ENCODE measurements at places on chromosomes 6 and 20. TPM values are rescaled to one million over a fixed set of nuclear protein-coding genes. Genes with fewer than 3 reads are reported as not detected.

FLRT3 gene
- not detected for polyA plus RNA-seq

DNA sequence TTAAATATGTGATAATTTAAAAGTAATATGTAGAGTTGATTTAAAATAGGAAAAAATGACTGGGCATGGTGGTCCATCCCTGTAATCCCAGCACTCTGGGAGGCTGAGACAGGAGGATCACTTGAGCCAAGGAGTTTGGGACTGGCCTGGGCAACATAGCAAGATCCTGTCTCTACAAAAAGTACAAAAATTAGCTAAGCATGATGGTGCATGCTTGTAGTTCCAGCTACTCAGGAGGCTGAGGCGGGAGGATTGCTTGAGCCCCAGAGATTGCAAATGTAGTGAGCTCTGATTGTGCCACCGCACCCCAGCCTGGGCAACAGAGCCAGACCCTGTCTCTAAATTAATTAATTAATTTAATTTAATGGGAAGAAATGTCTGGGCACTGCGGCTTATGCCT, 44.2 kb upstream of the CDYL start:
- no peak for DNase-seq
- peaks cover 9% of the 10 kb centered on the region for H3K27me3 ChIP-seq
- no peaks in the 10 kb centered on the region for H3K36me3 ChIP-seq
- H3K27ac ChIP-seq, result no peak overlapping the region
- H3K4me3 ChIP-seq, result no peak overlapping the region

GRCh38 chr6:33380272-33380981, 11.2 kb upstream of the KIFC1 start:
- H3K4me1 ChIP-seq, result peaks cover 2% of the 10 kb centered on the region
- no peak overlapping the region for H3K27ac ChIP-seq
- no peaks in the 10 kb centered on the region for H3K36me3 ChIP-seq
- no peak for DNase-seq
- H3K27me3 ChIP-seq, result no peaks in the 10 kb centered on the region

- DNase-seq, result no peak
- H3K27ac ChIP-seq, result no peak overlapping the region
- peaks cover 40% of the 10 kb centered on the region for H3K27me3 ChIP-seq
- H3K36me3 ChIP-seq, result peaks cover 8% of the 10 kb centered on the region
- peaks cover 1% of the 10 kb centered on the region for H3K4me1 ChIP-seq
Observed at GRCh38 chr20:22586645-22587310, 2.4 kb upstream of the FOXA2 start.

GRCh38 chr20:32661820-32662528, 11.8 kb downstream of the C20orf203 start:
- no peaks in the 10 kb centered on the region for H3K27me3 ChIP-seq
- H3K4me1 ChIP-seq, result peaks cover 3% of the 10 kb centered on the region
- no peaks in the 10 kb centered on the region for H3K36me3 ChIP-seq
- H3K27ac ChIP-seq, result no peak overlapping the region
- no peak for DNase-seq

NCOA7 gene
- polyA plus RNA-seq, result 16.5 TPM

DNA sequence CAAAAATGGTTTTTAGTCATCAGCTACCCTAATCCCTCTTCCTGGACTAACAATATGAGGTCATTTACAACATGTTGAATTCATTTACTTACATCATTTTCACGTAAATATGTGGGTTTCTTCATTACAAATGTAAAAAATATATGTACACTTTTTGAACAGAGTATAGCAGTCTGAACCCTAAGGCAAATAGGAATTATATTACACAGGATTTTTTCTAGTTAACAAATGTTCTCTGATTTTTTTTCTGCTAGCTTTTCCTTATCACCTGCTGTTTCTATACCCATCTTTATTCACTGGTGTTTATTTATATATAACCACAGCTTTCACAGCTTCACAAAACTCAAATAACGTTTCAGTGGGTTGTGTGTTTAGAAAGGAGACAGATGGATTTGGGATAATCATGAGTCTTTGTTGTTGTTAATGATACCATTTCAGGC, 21.0 kb upstream of the CD2AP start:
- DNase-seq, result no peak
- H3K4me1 ChIP-seq, result no peaks in the 10 kb centered on the region
- no peak overlapping the region for H3K4me3 ChIP-seq
- H3K27ac ChIP-seq, result no peak overlapping the region
- no peaks in the 10 kb centered on the region for H3K36me3 ChIP-seq

DNA sequence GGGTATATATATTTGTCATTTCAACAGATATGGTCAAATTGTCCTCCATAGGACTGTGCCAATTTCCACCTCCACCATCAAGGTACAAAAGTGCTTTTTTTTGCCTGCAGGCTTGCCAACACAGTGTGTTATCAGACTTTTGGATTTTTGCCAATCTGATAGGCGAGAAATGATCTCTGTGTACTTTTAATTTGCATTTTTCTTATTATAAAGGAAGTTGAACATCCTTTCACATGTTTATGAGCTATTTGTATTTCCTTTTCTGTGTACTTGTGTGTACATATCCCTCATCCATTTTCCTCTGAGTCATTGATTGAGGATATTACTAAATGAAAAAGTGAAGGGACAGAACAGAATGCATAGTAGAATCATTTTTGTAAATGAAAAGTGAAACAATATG, 39.0 kb upstream of the PTPN1 start:
- peaks cover 8% of the 10 kb centered on the region for H3K4me1 ChIP-seq
- H3K36me3 ChIP-seq, result no peaks in the 10 kb centered on the region
- H3K4me3 ChIP-seq, result no peak overlapping the region
- no peak for DNase-seq
- peaks cover 4% of the 10 kb centered on the region for H3K27me3 ChIP-seq
- no peak overlapping the region for H3K27ac ChIP-seq

CDSN gene
- not detected for polyA plus RNA-seq

DNA sequence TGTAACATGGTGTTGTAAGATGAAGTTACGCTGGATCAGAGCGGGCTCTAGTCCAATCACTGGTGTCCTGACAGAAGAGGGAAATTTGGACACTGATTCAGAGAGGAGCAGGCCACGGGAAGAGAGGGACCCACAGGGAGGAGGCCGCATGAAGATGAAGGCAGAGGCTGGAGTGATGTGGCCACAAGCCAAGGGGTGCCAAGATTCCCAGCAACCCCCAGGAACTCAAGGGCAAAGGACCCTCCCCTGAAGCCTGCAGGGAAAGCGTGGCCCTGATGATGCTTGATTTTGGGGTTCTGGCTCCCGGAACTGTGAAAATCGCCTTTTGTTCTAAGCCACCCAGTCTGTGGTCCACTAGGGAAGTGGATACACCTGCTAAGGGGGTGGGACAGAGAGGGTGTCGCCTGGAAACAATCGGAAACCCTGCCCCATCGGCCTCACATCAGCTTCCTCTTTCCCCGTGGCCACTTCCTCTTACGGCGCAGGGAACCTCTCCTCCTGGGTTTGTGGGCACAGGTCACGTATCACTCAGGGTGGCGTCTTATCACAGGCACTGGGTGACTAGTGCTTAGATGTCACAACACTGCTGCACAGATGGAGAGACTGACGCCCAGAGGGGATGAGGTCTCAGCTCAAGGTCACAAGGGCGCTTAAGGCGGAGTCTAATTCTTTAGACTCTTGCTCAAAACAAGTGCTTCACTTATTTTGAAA, 58.0 kb downstream of the SULF2 start:
- DNase-seq, result peak; percentile 83
- H3K36me3 ChIP-seq, result no peaks in the 10 kb centered on the region
- no peaks in the 10 kb centered on the region for H3K27me3 ChIP-seq
- peaks cover 21% of the 10 kb centered on the region for H3K4me1 ChIP-seq
- H3K27ac ChIP-seq, result peak overlapping the region; percentile 100
- peak overlapping the region; percentile 88 for H3K4me3 ChIP-seq

- no peaks in the 10 kb centered on the region for H3K36me3 ChIP-seq
- H3K27ac ChIP-seq, result no peak overlapping the region
- H3K4me1 ChIP-seq, result no peaks in the 10 kb centered on the region
- no peak overlapping the region for H3K4me3 ChIP-seq
Observed at GRCh38 chr6:139713900-139714506, 339.6 kb upstream of the CITED2 start.

DNA sequence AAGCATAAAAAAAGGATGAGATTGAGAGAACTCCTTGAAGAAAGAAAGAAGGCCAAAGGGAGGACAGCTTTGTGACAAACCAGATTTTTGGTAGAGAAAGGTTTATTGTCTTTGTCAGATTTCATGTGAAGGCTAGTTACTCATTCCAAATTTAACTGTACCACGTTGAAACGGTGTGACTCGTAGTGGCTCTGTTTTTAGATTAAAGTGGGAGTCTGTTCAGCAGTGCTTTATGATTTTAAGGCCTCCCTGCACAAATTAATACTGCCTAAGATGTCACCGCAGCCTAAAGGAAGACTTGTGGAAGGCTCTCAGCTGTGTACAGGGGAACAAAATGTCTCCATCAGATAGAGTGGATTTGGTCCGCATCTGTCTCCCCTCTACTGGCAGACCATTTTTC, 35.9 kb downstream of the CDC40 start:
- H3K4me3 ChIP-seq, result no peak overlapping the region
- H3K36me3 ChIP-seq, result peaks cover 24% of the 10 kb centered on the region
- H3K4me1 ChIP-seq, result peaks cover 10% of the 10 kb centered on the region

DNA sequence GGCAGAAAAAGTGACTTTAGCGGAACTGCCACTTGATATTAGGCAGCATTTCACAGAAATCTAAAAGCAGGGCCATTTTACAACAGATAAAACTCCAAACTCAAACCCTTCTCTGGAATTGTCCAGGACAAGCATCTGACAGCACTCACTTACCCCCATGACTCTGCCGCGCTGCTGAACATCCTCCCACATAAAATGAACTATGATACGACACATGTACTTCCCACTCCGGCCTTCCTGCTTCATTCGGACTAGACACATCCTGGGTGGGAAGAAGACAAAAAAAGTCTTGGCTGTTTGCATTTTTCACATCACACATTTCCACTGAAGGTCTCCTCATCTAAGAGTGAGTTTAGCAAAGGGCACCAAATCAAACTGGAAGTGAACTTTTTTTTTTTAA, 54.8 kb upstream of the FAM83C start:
- H3K36me3 ChIP-seq, result peaks cover 86% of the 10 kb centered on the region
- no peak overlapping the region for H3K4me3 ChIP-seq
- peaks cover 1% of the 10 kb centered on the region for H3K4me1 ChIP-seq
- no peaks in the 10 kb centered on the region for H3K27me3 ChIP-seq
- H3K27ac ChIP-seq, result no peak overlapping the region
- no peak for DNase-seq

ENPP5 gene
- polyA plus RNA-seq, result 9.4 TPM

RFX6 gene
- not detected for polyA plus RNA-seq

DNA sequence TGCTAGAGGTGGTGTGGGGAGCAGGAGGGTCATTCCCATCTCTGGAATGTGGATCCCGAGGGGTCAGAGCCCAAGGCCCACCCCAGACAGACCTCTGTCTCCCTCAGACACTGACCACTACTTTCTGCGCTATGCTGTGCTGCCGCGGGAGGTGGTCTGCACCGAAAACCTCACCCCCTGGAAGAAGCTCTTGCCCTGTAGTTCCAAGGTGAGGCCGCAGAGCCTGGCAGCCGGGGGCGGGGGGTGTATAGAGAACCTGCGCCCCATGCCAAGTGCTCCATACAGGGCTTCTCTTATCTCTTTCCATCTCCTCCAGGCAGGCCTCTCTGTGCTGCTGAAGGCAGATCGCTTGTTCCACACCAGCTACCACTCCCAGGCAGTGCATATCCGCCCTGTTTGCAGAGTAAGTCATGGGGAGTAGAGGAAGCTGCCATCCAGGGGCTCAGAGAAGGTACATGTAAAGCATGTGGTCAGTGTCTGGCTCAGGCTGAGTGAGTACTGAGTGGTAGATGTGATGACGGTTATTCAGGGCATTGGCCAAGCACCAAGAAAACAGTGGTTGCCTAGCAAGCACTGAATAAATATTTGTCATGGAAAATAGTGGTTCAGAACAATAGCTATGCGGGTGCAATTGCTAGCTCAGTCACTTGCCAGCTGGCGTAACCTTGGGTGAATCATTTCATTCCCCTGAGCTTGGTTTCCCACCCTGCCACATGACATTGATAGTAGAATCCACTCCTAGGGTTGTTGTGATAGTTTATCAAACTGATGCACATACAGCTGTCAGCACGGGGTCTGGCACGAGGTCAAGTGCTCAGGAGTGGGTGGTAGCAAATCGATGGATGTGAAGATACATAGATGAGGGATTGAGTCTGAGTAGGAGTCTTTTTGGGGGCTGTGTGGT, 3.5 kb downstream of the PIGT start:
- peaks cover 52% of the 10 kb centered on the region for H3K36me3 ChIP-seq
- peaks cover 35% of the 10 kb centered on the region for H3K4me1 ChIP-seq
- no peak for DNase-seq
- no peaks in the 10 kb centered on the region for H3K27me3 ChIP-seq

ABCC10 gene
- polyA plus RNA-seq, result 10.6 TPM

SLC32A1 gene
- polyA plus RNA-seq, result not detected

GRCh38 chr20:45913116-45913515, 1.2 kb upstream of the PLTP start:
- peaks cover 14% of the 10 kb centered on the region for H3K27me3 ChIP-seq
- peaks cover 6% of the 10 kb centered on the region for H3K4me1 ChIP-seq
- H3K27ac ChIP-seq, result no peak overlapping the region
- no peaks in the 10 kb centered on the region for H3K36me3 ChIP-seq
- no peak for DNase-seq

NOTCH4 gene
- polyA plus RNA-seq, result 0.28 TPM

DNA sequence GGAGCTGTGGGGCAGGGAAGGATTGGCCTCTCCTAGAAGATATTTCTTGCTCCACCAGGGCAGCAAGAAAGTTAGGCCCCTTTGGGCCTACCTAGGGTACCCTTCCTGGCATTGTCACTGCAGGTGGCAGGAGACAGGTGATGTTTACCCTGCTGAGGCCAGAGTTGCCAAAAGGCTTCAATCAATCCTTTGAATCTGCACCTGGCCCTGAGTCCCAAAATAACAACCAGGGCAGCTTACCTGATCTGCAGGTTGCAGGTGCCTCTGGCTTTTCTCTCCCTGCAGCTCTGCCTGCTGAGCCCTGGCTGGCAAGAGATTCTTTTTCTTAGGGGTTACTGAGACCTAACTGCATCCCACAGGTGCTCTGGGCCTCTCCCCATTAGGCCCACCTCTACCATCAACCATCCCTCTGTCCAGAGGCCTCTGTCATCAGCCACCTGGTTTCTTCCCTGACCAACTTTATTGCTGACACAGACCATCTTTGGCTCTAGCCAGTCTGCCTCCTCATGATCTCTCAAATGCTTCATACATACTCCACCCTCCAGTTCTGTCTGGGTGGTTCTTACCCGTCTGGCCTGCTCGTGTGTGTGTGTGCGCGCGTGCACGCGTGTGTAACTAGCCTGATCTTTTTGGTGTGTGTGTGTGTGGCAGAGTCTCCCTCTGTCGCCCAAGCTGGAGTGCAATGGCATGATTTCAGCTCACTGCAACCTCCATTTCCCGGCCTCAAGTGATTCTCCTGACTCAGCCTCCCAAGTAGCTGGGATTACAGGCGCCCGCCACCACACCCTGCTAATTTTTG, 13.7 kb downstream of the BCL2L1 start:
- H3K4me3 ChIP-seq, result no peak overlapping the region
- no peaks in the 10 kb centered on the region for H3K27me3 ChIP-seq
- DNase-seq, result no peak
- peaks cover 53% of the 10 kb centered on the region for H3K36me3 ChIP-seq

SAPCD1 gene
- polyA plus RNA-seq, result not detected

DNA sequence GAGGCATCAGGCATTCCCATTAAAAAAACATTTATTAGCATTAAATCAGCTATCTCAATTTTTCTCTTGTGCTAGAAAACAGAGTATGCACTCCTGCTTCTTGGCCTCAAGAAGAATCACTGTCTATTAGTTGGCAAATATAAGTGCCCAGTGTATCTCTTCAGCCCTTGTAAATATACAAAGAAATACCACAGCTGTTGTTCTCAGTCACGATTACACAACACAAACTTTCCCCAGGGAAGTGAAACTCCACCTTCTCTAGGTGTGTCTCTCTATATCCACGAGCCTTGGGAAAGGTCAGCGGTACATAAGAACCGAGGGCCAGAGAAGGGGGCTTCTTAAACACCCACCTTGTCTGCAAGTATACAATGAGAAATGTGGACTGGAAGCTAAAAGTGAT, 194.7 kb downstream of the PKHD1 start:
- no peaks in the 10 kb centered on the region for H3K4me1 ChIP-seq
- H3K27me3 ChIP-seq, result peaks cover 13% of the 10 kb centered on the region
- H3K36me3 ChIP-seq, result no peaks in the 10 kb centered on the region
- DNase-seq, result no peak

STMN3 gene
- 34.0 TPM for polyA plus RNA-seq

All from naive thymus-derived CD8-positive, alpha-beta T cell (primary cell).